Endodermal cell (in vitro differentiated cells): ENCODE measurements at places on chromosomes 5 and 9. TPM values are rescaled to one million over a fixed set of nuclear protein-coding genes. Genes with fewer than 3 reads are reported as not detected.

- no peaks in the 10 kb centered on the region for H3K36me3 ChIP-seq
- H3K4me3 ChIP-seq = no peak overlapping the region
- DNase-seq = no peak
- no peaks in the 10 kb centered on the region for H3K27me3 ChIP-seq
Measured at GRCh38 chr5:68239487-68239886, 23.9 kb downstream of the PIK3R1 start.

DNA sequence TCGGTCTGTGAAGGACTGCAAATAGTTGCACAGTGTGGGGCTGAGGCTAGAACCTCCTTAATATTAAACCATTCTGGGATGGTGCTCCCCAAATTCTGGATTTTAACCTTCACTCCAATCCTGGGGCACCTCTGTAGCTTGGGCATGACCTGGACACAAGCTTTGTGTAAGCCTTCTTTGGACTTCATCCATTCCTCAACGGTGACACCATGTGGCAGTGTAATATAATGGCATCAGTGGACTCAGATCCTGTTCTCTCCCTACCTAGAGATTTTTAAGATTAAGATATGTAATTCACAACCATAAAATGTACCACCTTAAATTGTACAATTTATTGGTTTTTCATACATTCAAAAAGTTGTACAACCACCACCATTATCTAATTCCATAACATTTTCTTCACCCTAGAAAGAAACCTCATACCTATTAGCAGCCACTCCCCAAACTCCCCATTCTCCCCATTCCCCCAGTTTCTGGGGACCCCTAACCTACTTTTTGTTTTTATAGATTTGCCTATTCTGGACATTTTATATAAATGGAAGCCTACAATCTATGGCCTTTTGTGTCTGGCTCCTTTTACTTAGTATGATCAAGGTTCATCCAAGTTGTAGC, 4.8 kb upstream of the PLGRKT start:
- peak; percentile 72 for DNase-seq
- H3K4me1 ChIP-seq = peaks cover 4% of the 10 kb centered on the region
- H3K27ac ChIP-seq = no peak overlapping the region

The RPS14 gene
- 2,313 to 2,384 TPM (median 2,345 TPM) in 3 replicates for total RNA-seq

The RAPGEF6 gene
- total RNA-seq = 21.7 to 24.0 TPM (median 22.2 TPM) in 3 replicates

DNA sequence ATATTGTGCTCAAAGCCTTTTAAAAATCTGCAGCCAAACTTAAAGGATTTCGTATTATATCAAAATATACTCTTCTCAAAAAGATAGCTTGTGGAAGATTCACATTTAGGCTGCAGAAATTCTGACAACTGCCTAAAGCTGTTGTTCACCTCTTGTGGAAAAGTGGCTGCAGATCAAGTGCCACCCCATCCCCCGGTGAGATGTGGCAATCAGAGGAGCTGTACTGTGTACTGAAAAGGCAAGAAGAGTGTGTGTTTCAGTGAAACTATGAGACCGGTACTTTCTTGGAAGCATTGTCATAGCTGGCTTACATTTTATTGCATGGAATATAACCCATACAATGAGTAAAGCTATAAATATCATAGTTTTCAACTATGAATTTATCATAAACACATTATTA, 64.3 kb downstream of the CDH18 start:
- H3K4me3 ChIP-seq = no peak overlapping the region
- H3K36me3 ChIP-seq = no peaks in the 10 kb centered on the region
- DNase-seq = no peak
- H3K27me3 ChIP-seq = no peaks in the 10 kb centered on the region

DNA sequence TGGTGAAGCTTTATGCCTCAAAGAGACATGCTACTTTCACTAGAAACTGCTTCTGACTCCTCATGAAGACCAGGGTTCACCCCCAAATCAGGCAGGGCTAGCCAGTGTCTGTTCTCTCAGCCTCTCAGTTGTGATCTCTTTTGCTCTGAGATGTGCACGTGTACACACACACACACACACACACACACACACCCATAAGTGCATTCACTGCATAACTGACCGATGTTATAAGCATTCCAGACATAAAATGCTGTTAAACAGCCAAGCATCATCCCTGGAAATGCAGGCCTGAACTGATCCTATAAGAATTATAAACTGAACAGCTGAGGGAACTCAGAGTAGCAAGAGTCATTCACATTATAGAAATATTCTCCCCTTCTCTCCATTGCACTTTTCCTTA, 85.0 kb downstream of the FSTL4 start:
- peaks cover 11% of the 10 kb centered on the region for H3K27me3 ChIP-seq
- peaks cover 23% of the 10 kb centered on the region for H3K4me1 ChIP-seq
- H3K4me3 ChIP-seq = no peak overlapping the region
- no peak for DNase-seq
- H3K36me3 ChIP-seq = no peaks in the 10 kb centered on the region

The ACTBL2 gene
- not detected in 3 replicates for total RNA-seq

DNA sequence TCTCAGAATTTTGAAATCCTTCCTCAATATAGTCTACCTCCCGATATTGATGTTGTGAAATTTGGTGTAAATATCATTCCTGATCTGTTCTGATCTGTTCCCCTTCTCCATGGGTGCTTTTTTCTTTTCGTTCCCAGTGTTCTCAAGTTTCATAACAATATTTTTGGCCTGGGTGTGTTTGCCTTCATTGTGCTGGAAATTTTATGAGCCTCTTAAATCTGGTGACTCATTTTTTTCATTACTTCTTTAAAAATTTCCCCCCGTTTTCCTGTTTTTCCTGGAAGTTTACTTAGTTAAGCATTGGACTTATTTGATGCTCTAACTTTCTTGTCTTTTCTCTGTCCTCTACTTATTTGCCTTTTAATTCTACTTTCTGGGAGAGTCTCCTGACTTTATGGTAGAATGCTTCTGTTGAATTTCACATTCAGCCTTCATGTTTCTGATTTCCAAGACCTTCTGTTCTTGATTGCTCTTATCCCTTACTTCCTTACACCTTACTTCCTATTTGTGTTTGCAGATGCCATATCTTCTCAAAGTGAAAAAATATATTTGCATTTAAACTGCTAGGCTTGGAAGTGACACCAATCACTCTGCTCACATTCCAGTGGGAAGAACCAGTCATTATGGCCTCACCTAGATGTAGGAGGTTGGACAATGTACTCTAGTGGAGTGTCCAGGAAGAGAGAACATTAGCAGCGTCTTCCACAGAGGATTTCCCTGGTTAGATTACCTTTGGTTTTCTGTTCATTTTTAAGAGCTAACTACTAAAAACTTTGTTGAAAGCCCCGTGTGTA, 441.9 kb downstream of the ARHGEF28 start:
- no peaks in the 10 kb centered on the region for H3K27me3 ChIP-seq
- no peaks in the 10 kb centered on the region for H3K36me3 ChIP-seq
- DNase-seq = no peak
- H3K4me3 ChIP-seq = no peak overlapping the region

DNA sequence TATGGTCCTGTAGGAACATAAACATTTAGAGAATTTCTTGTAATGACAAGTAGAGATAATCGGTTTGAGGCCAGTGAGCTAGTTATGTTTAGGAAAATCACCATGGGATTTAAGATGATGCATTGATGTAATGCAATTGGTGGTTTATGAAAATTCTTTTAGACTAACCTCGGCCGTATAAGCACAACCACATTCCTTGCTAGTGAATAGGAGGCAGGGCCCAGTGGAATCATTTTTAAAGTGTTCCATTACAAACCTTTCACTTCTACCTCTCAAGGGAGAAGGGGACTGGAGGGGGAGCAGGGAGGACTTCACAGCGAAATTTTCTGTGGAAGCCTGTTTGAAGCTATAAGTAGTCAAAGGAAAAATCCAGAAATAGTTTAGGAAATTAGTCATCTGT, 71.8 kb upstream of the NFIL3 start:
- no peaks in the 10 kb centered on the region for H3K4me1 ChIP-seq
- no peak overlapping the region for H3K4me3 ChIP-seq
- H3K36me3 ChIP-seq = no peaks in the 10 kb centered on the region
- no peak overlapping the region for H3K27ac ChIP-seq
- no peak for DNase-seq

The LPCAT1 gene
- total RNA-seq = 115 and 124 TPM in 2 replicates

DNA sequence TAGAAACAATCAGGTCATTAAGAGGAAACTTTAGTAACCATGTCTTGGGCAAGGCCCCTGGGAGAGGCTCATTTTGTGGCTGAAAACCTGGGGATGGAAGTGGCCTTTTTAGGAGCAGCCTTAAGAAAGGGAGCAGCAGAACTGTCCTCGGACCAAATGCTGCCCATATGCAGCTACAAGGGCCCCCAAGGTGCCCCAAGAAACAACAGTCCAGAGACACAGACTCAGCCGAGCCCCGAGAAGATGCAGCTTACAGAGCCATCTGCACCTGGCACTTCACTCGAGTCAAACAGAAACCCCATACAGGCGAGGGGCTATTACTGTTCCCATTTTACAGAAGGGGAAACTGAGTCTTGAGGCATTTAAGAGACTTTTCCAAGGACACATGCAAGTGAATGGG, 58.0 kb downstream of the COL23A1 start:
- DNase-seq = no peak
- H3K4me1 ChIP-seq = peaks cover 3% of the 10 kb centered on the region
- no peaks in the 10 kb centered on the region for H3K36me3 ChIP-seq

The GRXCR2 gene
- not detected in 3 replicates for total RNA-seq

The SPATA31E1 gene
- total RNA-seq = not detected in 2 replicates

The TMEM252 gene
- not detected in 2 replicates for total RNA-seq

DNA sequence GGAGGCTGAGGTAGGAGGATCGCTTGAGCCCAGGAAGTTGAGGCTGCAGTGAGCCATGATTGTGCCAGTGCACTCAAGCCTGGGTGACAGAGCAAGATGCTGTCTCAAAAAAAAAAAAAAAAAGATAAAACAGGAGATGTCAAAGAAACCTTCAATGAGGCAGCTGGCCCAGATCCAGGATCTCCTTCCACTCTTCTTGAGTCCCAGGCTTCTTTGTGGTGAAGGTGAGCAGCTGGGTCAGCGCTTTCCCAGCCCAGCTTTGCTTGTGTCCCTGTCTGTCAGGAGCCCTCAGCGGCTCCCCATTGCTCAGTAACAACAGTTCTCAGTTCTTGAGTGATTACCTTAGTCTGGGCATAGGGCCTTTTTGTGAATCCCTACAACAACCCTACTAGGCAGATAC, 69.4 kb upstream of the PSD2 start:
- H3K27me3 ChIP-seq = no peaks in the 10 kb centered on the region
- no peak for DNase-seq
- H3K27ac ChIP-seq = no peak overlapping the region
- no peaks in the 10 kb centered on the region for H3K4me1 ChIP-seq
- no peak overlapping the region for H3K4me3 ChIP-seq

The FOXD4L6 gene
- not detected in 2 replicates for total RNA-seq

GRCh38 chr9:87180841-87181240, 233.5 kb upstream of the GAS1 start:
- H3K36me3 ChIP-seq = no peaks in the 10 kb centered on the region
- no peaks in the 10 kb centered on the region for H3K27me3 ChIP-seq
- no peaks in the 10 kb centered on the region for H3K4me1 ChIP-seq
- no peak overlapping the region for H3K27ac ChIP-seq

DNA sequence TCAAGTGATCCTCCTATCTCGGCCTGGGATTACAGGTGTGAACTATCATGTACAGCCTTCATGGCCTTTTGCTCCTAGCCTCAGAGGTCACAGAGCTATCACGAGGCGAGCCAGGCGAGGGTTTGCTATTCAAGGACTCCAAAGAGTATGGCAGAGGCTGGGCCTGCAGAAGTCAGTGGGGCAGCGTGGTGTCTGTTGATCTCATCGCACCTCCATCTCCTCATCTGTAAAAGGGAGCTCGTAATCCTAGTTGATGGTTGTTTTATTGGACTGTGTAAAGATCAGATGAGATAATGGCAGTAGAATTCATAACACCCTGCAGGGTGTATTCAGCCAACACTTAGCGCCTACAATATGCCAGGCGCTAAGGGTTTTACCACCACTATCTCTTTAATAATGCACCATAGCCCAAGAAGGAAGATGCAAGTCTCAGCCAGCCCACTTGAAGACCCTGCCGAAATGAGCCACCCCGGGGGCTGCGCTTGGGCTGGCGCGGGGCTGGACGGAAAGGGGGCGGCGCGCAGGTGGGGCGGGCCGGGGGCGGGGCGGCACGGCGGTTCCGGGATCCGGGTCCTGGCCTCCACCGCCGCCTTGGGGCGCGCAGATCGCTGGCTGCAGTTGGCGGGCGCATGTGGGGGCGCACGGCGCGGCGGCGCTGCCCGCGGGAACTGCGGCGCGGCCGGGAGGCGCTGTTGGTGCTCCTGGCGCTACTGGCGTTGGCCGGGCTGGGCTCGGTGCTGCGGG, at the start of gene GALNT12:
Gene GALNT12, plus strand, starts transcription at position 601 of the 744 bp plus-strand sequence. Its CDS starts 29 bp downstream, at position 630.
- peak within 1 kb of the TSS; percentile 79 for H3K4me3 ChIP-seq
- peaks cover 29% of the 10 kb centered on the region for H3K4me1 ChIP-seq
- no peak within 1 kb of the TSS for H3K27ac ChIP-seq

DNA sequence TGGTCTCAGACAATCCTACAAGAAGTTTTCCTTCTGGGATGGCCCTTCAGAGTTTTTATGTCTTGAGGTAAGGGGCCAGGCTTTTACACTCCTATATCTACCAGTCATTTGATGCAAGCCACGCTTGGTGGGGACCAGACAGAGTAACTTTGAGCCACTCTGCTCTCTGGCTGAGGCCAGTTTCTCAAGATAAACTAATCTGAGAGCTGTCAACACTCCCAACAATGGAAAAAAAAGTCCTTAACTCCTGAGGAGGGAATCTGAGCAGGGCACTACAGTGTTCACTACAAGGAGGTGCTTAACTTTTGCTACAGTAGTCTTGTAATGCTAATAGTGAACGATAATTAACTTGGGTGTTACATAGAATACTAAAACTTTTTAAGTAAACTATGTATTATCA, 62.7 kb downstream of the MRPS30 start:
- no peaks in the 10 kb centered on the region for H3K36me3 ChIP-seq
- H3K27me3 ChIP-seq = no peaks in the 10 kb centered on the region
- DNase-seq = no peak
- no peak overlapping the region for H3K27ac ChIP-seq

The ZNF462 gene
- total RNA-seq = 88.4 and 91.5 TPM in 2 replicates

GRCh38 chr9:132486706-132487350, 76.8 kb downstream of the CFAP77 start:
- H3K4me1 ChIP-seq = no peaks in the 10 kb centered on the region
- no peaks in the 10 kb centered on the region for H3K36me3 ChIP-seq
- H3K27ac ChIP-seq = peak overlapping the region; percentile 80
- DNase-seq = no peak

DNA sequence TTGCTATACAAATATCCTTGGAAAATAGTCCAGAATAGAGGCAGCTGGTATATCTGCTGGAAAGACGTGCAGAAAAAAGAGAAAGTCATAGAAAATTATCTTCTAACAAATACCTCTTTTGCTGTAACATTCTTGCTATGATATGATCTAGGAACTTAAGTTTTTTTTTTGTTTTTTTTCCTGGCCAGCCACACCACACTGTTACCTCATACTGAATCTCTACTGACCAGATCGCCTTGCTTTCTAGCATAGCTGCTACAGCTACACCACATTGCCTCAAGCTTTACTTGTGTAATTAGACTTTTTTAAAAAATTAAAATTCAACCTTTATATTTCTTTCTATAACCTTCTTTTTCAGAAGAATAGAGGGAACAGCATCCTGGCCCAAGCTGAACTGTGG, 142.2 kb upstream of the PRLR start:
- no peaks in the 10 kb centered on the region for H3K36me3 ChIP-seq
- H3K27ac ChIP-seq = no peak overlapping the region
- H3K4me1 ChIP-seq = no peaks in the 10 kb centered on the region
- no peak for DNase-seq
- H3K4me3 ChIP-seq = no peak overlapping the region
- H3K27me3 ChIP-seq = no peaks in the 10 kb centered on the region

GRCh38 chr5:58970766-58971165, 387.9 kb downstream of the RAB3C start:
- H3K4me3 ChIP-seq = no peak overlapping the region
- peaks cover 23% of the 10 kb centered on the region for H3K36me3 ChIP-seq
- no peaks in the 10 kb centered on the region for H3K27me3 ChIP-seq
- H3K4me1 ChIP-seq = peaks cover 9% of the 10 kb centered on the region

GRCh38 chr9:120398286-120398685, 181.7 kb downstream of the CDK5RAP2 start:
- H3K36me3 ChIP-seq = peaks cover 92% of the 10 kb centered on the region
- H3K27me3 ChIP-seq = no peaks in the 10 kb centered on the region
- DNase-seq = no peak
- H3K4me3 ChIP-seq = no peak overlapping the region
- H3K27ac ChIP-seq = no peak overlapping the region
